ENCODE measurements at places on chromosomes 16 and 17.

GRCh38 chr17:38349097-38349730 is 2.4 kb upstream of the SOCS7 start:
- DNase-seq, result peak; percentile 84

- no peak for DNase-seq
Measured at GRCh38 chr17:10107316-10108165, 90.9 kb downstream of the GAS7 start.

DNA sequence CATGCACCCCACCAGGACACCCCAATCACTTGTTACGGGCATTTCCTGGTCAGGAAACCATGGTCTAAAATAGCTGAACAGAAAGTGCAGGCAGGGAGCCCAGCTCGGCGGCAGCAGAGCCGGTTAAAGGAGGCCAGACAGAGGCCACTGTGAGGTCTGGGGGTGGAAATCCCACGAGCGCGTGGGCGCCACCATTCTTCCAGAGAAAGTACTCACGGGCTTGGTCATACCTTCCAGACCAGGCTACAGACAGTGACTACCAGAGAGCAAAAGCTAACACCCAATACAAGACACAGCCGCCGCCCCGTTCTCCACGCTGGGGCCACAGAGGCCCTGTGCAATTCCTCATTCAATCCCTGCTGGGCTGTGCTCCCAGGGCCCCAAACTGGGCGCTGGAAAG is 11.9 kb downstream of the CEP131 start:
- DNase-seq, result no peak

- DNase-seq, result no peak
Measured at GRCh38 chr16:6160871-6161270, 1063.3 kb upstream of the EEF2KMT start.

- DNase-seq, result no peak
Measured at GRCh38 chr16:27226976-27227705, 23.8 kb downstream of the KDM8 start.

- no peak for DNase-seq
Measured at GRCh38 chr17:6711081-6711674, 2.0 kb downstream of the SLC13A5 start.

- no peak for DNase-seq
Measured at GRCh38 chr16:70659953-70660671, 13.8 kb downstream of the IL34 start.

- no peak for DNase-seq
Measured at GRCh38 chr17:28092088-28092487, 49.6 kb downstream of the NLK start.

- DNase-seq, result no peak
Measured at GRCh38 chr16:10067835-10068234, 114.4 kb downstream of the GRIN2A start.

GRCh38 chr16:63578791-63579190 is 1542.6 kb upstream of the CDH8 start:
- no peak for DNase-seq

- no peak for DNase-seq
Measured at GRCh38 chr16:46774743-46775177, 26.6 kb upstream of the MYLK3 start.

DNA sequence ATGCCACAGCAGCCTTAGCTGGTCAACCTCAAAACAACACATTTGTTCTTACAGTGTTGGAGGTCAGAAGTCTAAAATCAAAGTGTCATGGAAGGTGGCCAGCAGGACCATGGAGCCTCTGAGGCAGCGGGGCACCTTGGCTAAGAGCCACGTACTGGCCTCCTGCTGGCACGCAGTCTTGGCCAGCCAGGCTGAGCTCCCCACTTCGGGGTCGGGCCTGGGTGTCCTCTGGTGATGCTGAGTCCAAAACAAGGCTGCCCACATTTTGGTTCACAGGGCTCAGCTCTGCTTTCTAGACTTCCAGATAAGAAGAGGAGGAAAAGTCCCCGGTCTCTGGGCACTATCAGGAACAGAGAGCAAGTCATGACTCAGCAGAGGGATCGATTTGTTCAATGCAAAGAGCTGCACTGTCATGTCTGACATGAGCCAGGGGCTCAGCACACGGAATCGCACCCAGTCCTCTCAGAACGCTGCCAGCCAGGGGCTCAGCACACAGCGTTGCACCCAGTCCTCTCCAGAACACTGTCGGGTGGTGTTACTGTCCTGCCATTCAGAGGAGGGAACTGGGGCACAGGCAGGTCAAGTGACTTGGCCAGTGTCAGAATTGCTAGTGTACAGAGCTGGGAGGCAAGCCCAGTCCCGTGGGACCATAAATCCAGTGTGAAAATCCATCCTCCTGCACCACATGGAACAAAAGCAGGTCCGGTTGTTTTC is 2.5 kb downstream of the LGALS9 start:
- DNase-seq, result no peak

- DNase-seq, result no peak
Measured at GRCh38 chr16:80015566-80015965, 415.0 kb upstream of the MAF start.

DNA sequence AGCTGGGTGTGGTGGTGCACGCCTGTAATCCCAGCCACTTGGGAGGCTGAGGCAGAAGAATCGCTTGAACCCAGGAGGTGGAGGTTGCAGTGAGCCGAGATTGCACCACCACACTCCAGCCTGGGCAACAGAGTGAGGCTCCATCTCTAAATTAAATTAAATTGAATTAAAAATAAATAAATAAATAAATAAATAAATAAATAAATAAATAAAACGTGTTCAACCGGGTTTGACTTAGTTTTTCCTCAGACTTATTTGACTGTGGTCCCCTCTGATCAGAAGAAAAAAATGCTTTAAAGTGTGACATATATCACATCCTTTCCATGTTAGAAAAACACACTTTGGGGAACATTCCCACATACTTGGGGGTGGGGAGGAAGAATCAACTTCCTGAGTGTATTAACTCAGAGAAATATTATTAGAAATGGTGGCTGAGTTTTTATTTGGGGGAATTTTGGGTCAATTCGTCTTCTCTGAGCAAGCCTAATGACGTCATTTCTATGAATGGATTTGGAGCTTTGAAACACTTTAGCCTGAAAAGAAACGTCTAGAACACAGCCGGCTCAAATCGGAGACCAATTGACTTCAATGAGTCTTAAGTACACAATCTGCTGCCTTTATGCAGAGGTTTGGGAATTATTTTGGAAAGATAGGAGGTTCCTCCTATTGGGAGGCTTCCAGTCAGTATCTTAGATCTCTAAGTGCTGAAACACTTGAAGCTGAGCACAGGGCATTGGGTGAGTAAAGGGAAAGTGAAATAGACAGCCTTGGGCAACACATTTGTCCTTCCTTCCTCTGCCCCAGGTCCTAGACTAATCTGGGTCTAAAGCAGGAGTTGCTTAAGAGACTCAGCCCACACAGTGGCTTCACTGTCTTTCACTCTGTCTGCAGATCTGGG is 132.6 kb downstream of the PITPNC1 start:
- no peak for DNase-seq

DNA sequence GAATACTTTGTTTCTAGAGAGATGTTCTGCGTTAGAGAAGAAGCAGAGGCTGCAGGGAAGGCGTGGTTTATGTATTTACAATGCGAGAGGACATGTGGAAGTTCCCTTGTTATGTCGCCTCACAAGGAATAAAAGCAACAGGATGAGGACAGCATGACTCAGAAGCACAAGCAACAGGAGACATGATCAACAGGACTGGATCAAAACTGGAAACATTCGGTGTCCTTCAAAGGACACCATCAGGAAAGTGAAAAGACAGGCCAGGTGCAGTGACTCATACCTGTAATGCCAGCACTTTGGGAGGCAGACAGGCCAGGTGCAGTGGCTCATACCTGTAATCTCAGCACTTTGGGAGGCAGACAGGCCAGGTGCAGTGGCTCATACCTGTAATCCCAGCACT is 52.6 kb downstream of the CCDC57 start:
- DNase-seq, result no peak

DNA sequence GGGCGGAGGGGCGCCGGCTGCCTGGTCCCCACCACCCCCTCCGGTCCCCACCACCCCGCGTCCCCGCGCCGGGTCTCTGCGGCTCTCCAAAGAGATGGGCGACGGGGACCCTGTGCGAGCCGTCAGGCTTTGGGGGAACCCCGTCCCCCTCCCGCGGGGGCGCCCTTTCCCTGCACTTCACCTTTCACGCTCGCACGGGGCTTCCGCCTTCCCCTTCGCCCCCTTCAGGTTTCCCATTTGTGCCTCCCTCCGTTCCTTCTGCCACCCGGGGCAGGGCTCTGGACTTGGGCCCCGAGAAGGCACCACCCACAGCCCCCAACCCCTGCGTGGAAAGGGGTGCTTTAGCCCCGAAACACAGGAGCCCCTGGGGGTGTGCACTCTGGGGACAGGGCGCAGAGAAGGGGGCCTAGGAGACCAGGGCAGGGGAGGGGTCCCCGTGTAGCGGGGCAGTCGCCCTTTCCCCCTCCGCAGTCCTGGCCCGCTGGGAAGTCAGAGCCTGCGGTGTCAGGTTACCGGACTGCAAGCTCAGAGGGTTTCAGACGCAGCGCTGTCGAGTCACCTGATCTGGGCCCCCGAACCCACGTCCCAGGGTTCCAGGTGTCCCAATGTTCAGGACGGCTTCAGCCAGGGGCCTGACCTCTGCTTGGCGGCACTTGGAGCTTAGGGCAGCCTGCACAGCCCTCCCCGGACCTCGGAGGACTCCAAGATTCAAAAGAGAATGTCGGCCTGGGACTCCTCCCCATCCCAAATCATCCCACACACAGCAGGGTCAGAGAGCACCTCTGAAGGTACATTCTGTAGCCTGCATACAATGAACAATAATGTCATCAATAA is 6.7 kb upstream of the CCDC92B start:
- no peak for DNase-seq

DNA sequence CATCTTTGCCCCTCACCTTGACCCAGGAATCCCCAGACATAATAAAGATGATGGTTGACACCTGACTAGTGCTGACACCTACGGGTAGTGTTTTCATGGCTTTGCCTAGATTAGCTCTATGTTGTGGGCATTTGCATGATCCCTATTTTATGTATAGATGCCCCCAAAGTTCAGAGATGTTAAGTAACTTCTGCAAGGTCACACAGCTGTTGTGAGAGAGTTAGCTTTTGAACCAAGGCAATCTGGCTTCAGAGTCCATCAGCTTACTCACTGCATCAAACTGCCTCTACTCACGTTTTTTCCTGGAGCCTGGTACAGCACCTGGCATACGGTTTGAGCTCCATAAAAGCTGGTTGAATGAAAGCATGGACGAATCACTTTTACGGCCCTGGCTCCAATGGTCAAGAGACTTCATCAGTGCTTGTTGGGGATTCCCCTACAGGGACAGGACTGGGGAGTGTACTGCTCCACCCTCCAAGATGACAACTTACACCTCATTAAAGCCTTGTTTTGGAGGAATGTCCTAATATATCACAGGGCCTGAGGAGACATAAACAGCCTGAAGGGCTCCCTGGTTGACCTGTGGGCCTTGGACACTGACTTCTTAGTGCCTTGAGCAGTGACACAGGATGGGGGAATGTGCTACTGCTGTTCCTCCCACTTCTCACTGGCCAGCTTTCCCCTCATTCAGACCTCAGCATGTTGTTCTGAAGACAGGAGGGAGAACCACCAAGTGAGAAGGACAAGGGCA is 193.2 kb upstream of the ASIC2 start:
- DNase-seq, result no peak

GRCh38 chr17:77546772-77547241 is 406.0 kb downstream of the SEC14L1 start:
- DNase-seq, result no peak

GRCh38 chr16:50643192-50643591 is 37.9 kb downstream of the SNX20 start:
- no peak for DNase-seq

GRCh38 chr17:58081646-58082340 is 1.4 kb upstream of the DYNLL2 start:
- peak; percentile 19 for DNase-seq

- DNase-seq, result no peak
Measured at GRCh38 chr16:29898804-29899515, 390 bp downstream of the SEZ6L2 start.

DNA sequence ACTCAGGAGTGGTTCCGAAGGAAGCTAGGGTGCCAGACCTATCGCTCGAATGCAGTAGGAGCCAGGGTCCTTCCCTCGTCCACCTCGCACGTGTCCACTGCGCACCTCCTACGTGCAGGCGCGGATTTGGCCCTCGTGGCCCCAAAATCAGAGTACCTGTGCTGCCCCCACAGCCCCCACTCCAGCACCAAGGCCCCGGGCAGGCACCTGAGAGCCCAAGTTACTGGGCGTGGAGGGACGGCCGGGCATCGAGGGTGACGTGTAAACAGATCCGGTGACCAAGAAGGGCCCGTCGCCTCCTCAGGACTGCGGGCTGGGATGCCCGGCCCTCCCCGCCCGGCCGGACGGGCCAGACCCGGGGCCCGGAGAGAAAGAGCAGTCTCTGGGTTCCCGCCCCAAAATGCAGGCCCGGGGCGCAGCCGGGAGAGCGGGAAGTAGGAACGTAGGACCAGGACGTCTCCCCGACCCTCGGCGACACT is 492 bp downstream of the SLC25A39 start:
- DNase-seq, result no peak
